ENCODE measurements at places on chromosomes 3 and 15.

DNA sequence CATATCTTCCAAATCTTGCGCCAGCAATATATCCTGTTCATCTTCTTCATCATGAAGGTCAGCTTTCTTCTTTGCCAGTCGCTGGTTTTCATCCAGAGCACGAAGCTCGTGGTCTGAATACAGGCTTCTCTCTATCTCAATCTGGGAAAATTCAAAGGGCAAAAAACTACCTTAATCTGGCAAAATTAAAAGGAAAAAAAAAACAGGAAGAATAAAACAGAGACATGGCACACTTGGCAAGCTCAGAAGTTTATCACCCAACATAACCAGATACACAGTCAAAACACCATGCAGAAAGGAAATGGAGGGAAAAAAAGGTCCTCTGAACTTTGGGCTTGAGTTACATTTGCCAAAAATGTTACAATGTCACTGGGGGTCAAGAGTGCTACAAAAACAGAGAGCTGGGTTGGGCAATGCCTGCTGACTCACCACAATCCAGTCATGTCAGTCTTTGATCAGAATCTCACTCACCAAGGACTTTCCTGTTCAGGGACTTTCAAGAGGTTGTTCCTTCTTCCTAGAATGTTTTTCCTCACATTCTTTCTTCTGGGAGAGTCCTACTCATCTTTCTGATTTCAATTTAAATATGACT is 1.5 kb downstream of the MRPL46 start:
- DNase-seq = no peak

GRCh38 chr3:105436687-105437086 is 70.0 kb downstream of the ALCAM start:
- no peak for DNase-seq

- no peak for DNase-seq
These were observed 49.8 kb downstream of the KCNMB2 start for GRCh38 chr3:178586076-178586475.

- DNase-seq = no peak
These were observed 360.5 kb downstream of the RSL24D1 start for GRCh38 chr15:54836052-54836795.

GRCh38 chr3:9951598-9951961 is 628 bp downstream of the PRRT3 start:
- no peak for DNase-seq

DNA sequence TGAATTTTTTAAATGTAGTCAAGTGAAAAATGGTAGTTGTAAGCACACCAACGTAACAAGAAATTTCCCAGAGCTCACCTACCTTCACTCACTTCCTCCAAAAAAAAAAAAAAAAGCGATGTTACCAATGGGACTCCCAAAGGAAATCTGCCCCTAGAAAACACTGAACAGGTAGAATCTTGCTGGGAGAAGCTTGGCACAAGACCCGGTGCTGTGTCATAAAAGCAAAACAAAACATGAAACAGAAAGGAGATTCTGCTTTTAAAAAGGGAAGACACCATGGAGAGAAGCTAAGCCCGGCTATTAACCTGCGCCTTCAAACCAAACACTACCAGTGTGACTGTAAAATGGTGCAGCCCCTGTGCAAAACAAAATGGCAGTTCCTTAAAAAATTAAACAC is 40.5 kb downstream of the PGPEP1L start:
- DNase-seq = no peak

GRCh38 chr3:5217824-5218595 is 30.5 kb downstream of the EDEM1 start:
- DNase-seq = no peak

DNA sequence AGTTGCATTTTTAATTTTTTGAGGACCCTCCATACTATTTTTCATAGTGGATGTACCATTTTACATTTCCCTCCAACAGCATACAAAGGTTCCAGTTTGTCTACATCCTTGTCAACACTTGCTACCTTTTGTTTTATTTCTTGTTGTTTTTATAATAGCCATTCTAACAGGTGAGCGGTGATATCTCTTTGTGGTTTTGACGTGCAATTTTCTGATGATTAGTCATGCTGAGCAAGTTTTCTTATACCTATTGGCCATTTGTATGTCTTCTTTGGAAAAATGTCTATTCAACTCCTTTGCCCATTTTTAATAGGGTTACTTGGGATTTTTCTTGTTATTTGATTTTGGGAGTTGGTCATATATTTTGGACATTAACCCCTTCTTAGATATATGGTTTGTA is 187.0 kb downstream of the CDIN1 start:
- no peak for DNase-seq

- DNase-seq = no peak
These were observed 27.8 kb downstream of the RBPMS2 start for GRCh38 chr15:64747578-64747977.

DNA sequence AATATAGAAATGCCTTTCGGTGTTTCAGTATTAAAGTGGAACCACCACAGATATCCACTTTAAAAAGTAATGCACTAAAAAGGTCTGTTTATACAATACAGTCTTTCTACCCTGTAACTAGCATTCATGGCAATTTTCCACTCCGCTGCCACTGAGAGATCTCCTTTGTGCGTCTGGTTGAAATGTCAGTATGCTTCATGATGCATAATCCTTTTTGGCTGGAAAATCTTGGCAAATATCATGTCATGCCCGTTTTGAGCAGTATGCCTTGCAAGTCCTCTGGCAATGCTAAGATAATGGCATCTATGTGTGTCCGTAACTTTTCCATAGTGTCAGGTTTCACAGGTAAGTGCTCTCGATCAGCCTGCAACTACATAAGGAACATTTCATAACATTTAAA is 30.8 kb upstream of the ARF4 start:
- DNase-seq = no peak

GRCh38 chr3:61181874-61182273 is 69.4 kb downstream of the FHIT start:
- DNase-seq = no peak

DNA sequence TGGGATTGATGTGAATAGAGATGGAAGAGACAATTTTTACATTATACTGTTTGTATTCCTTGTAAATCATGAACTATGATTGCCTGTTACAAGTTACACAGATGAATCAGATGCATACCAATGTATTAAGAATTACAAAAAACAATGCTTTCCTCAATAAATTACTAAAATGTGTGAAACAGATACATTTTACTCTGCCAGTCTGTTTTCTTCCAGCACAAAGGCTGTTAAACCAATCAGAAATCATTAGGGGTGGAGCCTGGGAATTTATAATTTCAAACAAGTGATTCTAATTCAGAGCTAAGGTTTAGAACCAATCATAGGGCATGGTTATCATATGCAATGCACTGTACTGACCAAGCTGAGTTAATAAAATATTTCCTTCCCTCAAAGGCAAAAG is 21.8 kb upstream of the ANKRD28 start:
- DNase-seq = no peak

- no peak for DNase-seq
These were observed 48.3 kb downstream of the SPTSSB start for GRCh38 chr3:161322781-161323568.

GRCh38 chr3:8793242-8793641 is 23.8 kb upstream of the OXTR start:
- no peak for DNase-seq

DNA sequence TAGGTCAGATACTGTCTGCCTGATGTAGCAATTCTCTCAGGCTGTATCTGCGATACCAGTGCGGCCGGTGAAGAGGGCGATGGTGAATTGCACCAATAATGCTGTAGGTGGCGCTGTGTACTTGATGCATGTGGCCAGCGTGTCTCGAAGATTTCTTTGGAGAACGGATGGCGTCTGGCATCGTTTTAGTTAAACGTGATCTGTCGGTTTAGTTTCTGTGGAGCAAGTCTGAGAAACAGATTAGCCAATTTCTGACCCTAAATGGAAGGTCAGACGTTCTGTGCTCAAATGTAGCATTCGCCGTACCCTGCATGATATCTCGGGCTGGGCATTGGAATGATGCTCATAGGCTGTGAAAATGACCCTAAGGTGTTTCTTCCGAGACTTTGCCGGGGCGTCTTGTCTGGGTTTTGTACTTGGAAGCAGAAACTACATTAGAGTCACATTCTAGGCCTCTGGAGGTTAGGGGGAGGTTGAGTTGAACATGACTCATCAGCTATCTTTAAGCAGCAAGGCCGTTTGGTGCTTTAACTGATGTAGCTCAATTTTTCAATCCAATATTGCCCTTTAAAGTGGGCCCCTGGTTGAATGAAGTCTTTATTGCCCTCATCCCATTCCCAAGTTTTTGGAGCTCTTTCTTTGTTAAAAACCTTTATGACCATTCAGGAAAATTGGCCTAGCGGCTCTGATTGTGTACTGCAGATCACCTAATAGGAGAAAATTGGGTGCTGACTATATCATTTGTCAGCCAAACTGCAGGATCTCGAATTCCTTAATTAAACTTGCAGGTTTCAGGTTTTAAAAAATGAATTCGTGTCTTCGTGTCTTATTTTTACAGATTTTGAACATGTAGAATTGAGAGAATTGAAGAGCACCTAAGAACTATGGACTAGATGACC is 80.0 kb downstream of the SQOR start:
- DNase-seq = no peak

DNA sequence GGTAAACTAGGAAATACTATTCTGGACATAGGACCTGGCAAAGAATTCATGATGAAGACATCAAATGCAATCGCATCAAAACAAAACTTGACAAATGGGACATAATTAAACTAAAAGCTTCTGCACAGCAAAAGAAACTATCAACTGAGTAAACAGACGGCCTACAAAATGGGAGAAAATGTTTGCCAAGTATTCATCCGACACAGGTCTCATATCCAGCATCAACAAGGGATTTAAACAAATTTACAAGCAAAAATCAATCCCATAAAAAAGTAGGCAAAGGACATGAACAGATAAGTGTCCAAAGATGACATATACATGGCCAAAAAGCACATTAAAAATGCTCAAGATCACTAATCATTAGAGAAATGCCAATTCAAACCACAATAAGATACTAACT is 1088.9 kb downstream of the NAALADL2 start:
- DNase-seq = no peak

GRCh38 chr15:74954515-74954914 is 2.1 kb downstream of the RPP25 start:
- no peak for DNase-seq

- no peak for DNase-seq
These were observed 1.2 kb downstream of the IGDCC4 start for GRCh38 chr15:65421360-65422215.

DNA sequence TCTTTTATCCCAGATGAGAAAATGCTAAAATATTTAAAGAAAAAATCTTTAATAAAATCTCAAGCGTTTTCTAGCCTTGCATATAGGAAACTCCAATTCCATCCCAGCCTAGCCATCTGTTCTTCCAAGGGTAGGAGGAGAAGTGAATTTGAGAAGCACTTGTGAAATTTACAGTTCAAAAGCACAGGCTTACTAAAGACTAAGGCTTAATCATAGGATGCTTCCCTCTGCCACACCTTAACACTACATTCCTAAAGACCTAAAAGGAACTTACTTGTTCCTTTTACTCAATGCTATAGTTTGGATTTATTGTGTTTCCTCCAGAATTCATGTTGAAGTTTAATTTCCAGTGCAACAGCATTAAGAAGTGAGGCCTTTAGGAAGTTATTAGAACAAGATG is 764.8 kb upstream of the CADM2 start:
- DNase-seq = no peak

GRCh38 chr3:126971891-126972351 is 11.0 kb upstream of the PLXNA1 start:
- DNase-seq = peak; percentile 83

DNA sequence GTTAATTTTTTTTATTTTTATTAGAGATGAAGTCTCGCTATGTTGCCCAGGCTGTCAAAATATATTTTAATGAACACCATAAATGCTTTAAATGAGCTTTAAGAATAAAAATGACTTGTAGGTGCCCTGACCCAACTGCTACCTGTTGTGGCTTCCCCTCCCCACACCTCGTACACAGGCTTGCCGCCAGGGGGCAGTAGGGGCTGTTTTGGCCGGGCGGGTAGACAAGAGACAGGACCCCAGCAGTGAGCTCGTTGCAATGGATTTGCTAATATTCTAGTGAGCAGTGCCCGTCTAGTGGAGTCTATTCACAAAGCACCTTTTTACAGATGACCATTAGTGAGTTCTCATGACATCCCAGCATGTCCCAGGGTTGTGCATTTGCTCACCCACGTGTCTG is 418.1 kb downstream of the OCA2 start:
- DNase-seq = no peak

DNA sequence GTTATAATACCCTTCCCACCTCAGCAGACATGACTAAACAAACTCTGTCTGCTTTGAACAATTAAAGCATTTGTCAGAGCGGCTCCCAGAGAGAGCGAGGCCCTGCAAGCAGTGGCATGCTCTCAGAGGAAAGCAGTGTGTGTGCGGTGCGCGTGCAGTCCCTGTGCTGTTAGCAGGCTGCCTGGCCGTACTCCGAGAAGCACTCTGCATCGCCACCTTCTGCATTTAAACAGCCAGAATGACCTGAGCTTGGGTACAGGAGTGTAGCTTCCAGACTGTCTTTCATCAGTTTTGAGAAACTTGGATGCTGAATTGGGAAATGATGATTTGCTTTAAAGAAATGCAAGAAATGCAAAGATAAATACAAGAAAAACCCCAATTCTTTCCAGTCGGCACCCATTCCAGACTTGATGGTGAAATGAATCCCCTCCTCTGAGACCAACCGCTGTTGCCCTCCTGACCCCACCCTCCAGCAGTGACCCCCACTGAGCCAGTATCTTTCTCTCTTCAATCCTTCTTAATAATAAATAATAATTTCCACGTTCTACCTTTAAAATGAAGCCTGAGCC is 113.5 kb downstream of the VGLL4 start:
- no peak for DNase-seq

DNA sequence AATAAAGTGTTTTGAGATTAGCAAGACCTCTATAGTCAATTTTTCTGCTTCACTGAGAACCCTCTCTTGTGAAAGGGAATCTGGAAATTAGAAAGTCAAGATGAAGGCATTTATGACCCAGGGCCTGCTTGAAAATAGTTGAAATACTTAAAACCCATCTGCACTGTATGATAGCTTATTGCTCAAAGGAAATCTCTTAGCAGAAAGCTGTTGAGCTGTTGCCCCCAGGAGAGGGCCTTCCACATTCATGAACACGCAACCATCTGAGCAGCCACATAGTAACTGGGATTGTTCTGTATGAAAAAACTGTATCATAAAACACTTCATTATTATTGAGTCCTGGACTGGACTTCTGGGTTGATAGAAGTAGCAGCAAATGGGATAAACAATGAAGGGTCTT is 106.4 kb upstream of the PTX3 start:
- no peak for DNase-seq

DNA sequence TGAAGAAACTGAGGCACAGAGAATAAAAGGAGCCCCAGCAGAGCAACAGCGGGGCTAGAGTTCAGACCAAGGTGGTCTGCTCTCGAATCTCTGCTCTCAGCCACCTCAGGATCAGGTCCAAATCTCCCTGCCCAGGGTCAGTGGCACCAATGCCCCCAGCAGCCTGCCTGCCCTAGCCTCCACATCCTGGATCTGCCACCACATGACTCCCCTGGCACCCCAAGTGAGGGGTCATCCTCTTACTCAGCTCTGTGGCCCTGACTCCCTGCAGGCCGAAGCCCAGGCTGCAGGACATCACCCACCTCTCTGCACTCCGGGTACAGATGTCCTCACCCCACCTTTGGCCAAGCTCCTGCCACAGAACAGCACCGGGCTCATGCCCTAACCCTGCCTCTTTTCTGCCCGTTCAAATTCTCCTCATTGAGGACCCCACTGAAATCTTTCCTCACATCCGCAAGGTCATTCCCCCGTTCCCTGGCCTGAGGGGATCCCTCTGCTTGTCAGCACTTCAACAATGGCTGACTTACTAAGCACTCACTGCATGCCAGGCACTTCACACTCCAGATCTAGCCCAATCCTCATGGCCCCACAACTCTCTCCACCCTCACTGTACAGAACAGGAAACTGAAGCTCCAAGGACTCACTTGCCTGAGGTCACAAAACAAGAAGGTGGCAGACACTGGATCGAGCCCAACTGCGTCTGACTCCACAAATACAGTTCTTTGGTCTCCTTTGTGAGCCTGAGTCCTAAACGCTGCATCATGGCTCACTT is 4.3 kb downstream of the PPIB start:
- DNase-seq = no peak

Measured in Right ventricle myocardium inferior (tissue), 1 donor.